ENCODE measurements at places on chromosomes 3 and 15.

GRCh38 chr3:152445212-152445611 lies 176.5 kb downstream of the MBNL1 start:
- DNase-seq, result no peak

DNA sequence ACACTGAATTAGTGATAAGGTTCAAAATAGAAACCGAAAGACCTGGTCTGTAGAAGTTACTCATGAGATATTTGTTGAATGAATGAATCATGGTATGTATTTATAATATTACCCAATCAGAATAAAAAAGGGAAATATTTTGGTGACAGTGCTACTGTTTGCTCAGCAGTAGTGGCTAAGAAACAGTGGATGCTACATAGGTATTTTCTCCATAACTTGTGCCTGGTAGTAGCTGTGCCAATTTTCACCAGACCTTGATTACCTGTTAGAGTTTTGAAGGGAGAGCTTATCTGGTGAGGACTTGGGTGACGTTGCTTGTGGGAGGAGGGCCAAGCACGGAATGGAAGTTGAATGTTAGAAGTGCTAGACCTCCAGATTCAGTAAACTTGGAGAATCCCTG lies 14.3 kb downstream of the LIMD1 start:
- no peak for DNase-seq

GRCh38 chr3:170309046-170309445 lies 48.5 kb upstream of the SKIL start:
- DNase-seq, result no peak

DNA sequence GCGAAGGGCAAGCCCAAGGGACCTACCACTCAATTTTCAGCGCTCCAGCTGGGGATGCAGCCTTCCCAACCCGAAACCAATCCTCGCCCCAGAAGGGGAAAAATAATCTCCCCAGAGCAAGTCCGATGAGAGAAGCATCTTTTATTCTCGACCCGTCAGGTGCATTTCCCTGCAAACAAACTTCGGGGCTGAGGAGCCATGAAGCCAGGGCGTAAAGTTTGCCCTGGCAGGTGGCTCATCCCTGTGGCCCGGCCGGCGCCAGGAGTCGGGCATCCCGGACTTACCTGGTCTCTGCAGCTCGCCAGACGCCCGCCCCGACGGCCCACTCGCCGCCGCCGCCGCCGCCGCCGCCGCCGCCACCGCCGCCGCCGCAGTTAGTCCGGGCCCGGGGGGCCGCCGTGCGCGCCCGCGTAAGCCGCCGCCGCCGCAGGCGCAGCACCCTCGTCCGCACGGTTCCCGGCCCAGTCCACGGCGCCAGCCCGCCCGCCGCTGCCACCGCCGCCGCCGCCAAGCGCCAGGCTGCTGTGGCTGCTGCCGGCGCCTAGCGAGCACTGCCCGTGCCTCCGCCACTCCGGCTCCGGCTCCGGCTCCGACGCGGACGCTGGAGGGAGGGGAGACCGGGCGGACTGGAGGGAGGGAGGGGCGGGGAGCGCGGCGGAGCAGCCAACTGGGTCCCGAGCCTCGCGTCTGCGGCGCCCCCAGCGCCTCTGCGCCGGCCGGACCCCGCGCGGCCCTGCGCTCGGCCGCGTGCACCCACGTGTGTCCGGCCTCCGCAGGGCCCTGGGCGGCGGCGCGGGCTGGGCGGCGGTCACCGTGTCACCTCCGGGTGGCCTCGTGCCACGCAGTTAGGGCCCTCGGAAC lies at the start of gene CNTN3:
CNTN3 (minus strand) TSS at position 553 of the 861 bp plus-strand sequence. CDS start 93,547 bp downstream, outside the sequence.
- peak; percentile 45 for DNase-seq

- no peak for DNase-seq
These were observed 1.6 kb downstream of the TATDN2 start for GRCh38 chr3:10249833-10250232.

- no peak for DNase-seq
These were observed 585.6 kb upstream of the ZNF717 start for GRCh38 chr3:76370749-76371520.

GRCh38 chr3:98188545-98188944 lies 22.0 kb downstream of the OR5H15 start:
- no peak for DNase-seq

- DNase-seq, result no peak
These were observed 425.3 kb upstream of the MDFIC2 start for GRCh38 chr3:70737666-70738290.

DNA sequence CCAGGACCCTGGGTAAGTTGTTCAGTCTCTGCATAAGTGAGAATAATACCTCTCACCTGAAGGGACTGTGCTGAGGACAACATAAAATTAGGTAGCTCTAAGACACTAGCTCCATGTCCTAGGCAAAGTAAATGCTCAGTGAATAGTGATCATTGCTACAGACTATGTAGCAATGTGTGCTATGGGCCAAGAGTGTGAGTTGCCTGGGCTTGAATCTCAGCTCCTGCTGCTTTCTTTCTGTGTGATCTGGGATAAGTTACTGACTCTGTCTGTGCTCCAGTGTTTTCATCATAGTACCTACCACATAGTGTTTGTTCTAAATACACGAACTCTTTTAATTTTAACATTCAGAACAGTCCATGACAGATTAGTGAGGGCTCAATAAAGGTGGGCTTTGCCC lies 81.1 kb upstream of the MFGE8 start:
- DNase-seq, result no peak

GRCh38 chr3:32685543-32686185 lies 676 bp downstream of the CNOT10 start:
- DNase-seq, result no peak

- no peak for DNase-seq
These were observed 197.6 kb upstream of the ZPLD1 start for GRCh38 chr3:102237181-102237580.

DNA sequence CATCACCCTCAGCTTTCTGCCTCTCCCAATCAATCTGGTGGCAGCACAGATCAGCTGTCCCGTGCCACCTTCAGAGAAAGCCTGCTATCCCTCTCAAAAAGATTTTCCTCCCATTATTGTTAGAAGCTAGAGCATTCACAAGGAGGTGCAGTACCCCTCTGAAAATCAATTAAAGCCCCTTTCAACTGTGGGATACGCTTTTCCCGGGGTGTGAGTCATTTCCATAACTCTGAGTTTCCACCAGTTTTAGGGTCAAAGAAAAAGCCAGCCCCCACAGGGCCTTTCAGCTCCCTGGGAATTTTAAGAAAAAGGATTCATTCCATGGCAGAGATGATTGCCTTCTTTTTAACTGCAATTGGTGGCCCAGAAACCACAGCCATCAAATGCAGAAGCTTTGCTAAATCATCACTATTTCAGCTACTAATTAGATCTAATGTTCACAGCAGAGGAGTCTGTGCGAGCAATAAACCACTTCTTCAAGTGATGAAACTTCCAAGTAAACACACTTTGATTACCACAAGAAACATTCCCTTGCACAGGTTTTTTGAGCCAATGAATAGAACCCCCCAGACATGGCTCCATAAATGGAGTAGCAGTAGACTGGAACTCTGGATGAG lies 270.0 kb upstream of the TPRG1 start:
- DNase-seq, result no peak

DNA sequence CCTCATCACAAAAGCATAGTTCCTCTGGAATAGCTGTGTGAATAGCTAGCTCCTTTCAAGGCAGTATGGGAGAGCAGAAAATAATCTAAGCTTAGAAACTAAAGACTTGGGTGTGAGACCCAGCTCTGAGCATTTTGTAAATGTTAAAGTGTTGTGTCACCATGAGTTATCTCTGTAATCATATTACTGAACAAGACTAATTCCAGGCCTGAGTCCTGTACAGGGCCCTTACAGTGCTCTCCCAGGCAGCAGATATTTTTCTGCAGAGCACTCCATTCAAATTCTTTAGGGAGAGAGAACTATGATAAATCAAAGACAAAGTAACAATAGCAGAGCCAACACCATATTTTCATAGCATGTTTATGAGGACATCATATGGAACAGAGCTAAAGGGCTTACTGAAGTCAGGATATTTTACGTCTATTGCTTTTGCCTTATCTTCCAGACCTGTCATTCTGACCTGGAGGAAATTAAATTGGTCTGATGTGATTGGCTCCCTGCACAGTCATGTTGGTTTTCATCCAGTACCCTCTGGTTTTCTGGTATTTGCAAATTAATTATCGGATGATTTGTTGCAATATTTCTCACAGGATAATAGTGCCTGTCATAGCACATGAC lies 172.6 kb upstream of the PPP2R3A start:
- DNase-seq, result no peak

GRCh38 chr3:14156843-14157561 lies 21.4 kb downstream of the XPC start:
- no peak for DNase-seq

GRCh38 chr3:98449606-98450193 lies 13.3 kb upstream of the OR5K1 start:
- no peak for DNase-seq

DNA sequence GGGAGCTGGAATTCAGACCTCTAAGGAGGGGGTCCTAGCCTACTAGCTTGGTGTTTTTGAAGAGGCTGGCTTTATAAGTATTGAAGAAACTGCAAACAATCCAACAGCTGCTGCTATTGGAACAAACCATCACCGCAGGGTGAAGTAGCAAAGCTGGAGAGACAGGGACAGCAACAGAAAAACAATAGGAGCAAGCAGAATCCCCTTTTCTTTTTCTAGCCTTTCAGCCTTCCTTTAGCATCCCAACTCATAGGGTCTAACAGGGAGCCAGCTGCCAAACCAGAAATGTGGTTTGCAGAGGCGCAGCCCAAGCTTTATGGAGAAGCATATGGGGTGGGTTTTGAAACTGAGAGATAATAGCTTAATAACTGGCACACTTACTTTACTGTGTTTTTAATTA lies 106.2 kb upstream of the CHMP2B start:
- no peak for DNase-seq

- no peak for DNase-seq
These were observed 32.8 kb upstream of the PRR20G start for GRCh38 chr3:127320529-127321121.

DNA sequence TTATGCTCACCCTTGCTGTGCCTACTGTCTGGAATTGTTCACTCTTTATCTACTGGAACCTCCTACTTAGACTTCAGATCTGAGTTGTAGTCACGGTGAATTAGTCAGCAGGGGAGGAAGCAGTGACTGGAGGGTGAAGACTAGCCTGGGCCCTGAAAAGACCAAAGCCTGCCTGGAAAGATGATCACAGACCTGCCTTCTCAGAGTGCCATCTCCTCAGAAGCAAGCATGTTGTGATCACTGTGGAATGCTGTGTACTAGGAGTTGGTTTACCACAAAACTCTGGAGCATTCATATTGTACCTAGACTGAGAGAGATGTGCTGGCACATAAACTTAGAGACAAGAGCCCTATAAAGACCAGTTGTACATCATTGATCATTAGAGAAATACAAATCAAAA lies 100.7 kb upstream of the SCN10A start:
- no peak for DNase-seq

DNA sequence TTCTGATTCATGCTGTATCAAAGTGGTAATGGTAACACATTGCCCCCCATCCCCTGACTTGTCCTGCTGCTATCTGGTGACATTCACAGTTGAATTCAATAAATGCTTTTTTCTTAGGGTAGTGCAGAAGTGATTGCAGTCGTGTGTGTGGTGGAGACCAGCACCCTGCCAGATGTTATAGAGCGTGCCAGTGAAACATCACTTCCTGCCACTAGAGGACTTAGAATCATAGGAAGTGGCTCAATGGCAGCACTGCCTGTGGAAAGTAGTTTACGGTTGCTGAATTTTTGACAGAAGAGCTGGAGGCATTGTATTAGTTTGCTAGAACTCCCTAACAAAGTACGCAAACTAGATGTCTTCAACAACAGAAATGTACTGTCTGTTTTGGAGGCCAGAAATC lies 37.4 kb upstream of the P2RY12 start:
- DNase-seq, result no peak

DNA sequence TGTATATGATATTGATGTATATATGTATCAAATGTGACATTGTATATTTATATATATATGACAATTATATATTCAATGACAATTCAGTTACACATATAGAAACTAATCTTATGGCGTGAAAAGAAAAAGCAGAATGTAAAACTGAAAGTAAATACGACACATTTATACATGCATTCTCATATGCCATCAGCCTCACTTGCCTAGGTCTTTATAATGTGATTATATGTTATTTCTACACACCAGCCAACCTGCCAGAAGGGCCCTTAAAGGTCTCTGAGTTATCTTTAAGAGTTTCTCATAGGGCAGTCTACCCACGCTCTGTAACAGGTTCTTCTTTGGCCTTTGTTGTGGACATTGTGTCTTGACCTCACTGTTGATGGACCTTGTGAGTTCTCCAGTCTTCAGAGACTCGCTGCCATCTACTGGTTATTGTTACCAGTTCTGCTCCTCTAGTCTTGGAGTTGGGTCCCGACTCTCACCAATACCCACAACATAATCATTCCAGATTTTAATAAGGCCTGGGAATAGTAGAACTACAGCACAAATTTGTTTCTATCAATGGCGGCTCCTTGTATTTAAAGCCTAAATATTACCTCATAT lies 371.5 kb upstream of the GOLIM4 start:
- no peak for DNase-seq

DNA sequence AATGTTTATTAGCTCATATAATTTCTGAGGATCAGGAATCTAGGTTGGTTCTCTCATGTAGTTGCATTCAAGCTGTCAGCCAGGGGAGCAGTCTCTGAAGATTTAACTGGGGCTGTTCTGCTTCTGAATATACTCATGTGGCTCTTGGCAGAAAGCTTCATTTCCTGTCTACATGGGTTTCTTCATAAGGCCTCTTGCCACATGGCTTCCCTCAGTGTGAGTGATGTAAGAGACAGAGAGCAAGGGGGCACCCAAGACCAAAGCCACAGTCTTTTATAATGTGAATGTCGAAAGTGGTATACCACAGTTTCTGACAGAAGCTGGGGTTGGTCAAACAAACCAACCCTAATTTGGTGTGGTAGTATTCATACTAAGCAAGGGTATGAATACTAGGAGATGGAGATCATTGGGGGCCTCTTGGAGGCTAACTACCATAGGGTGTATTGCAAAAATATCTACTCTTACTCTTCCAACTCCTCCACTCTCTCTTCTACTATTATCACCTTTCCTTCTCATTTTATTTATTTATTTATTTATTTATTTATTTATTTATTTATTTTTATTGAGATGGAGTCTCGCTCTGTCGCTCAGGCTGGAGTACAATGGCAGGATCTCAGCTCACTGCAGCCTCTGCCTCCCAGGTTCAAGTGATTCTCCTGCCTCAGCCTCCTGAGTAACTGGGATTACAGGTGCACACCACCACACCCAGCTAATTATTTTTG lies 123.8 kb downstream of the B3GALNT1 start:
- no peak for DNase-seq

Data from progenitor cell of endocrine pancreas (in vitro differentiated cells).